ENCODE measurements at places on chromosomes 6 and 20.

- peaks cover 1% of the 10 kb centered on the region for H3K36me3 ChIP-seq
- peak; percentile 74 for DNase-seq
- peak overlapping the region; percentile 91 for H3K27ac ChIP-seq
- H3K27me3 ChIP-seq, result no peaks in the 10 kb centered on the region
- H3K4me3 ChIP-seq, result peak overlapping the region; percentile 78
Observed at GRCh38 chr6:3750317-3751076, 1.0 kb downstream of the PXDC1 start.

DNA sequence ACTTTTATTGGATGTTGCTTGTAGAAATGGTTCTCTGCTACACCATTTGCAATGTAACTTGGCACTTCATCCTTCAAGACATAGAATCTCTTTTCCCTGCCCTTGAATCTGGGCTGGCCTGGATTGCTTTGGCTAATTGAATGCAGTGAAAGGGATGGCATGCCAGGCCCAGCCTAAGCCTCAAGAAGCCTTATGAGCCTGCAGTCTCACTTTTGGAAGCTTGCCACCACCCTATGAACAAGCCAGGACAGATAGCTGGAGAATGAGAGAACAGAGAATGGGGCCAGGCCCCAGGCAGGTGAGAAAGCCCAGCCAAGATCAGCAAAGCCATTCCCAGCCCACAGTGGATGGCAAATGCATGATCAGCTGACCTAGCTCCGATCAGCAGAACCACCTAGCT, 350.7 kb upstream of the RNF24 start:
- DNase-seq, result no peak
- H3K27ac ChIP-seq, result no peak overlapping the region
- no peak overlapping the region for H3K4me3 ChIP-seq
- H3K4me1 ChIP-seq, result no peaks in the 10 kb centered on the region

- no peaks in the 10 kb centered on the region for H3K36me3 ChIP-seq
- peaks cover 2% of the 10 kb centered on the region for H3K4me1 ChIP-seq
- no peak overlapping the region for H3K4me3 ChIP-seq
- peaks cover 4% of the 10 kb centered on the region for H3K27me3 ChIP-seq
Observed at GRCh38 chr6:90403489-90404381, 107.1 kb upstream of the BACH2 start.

DNA sequence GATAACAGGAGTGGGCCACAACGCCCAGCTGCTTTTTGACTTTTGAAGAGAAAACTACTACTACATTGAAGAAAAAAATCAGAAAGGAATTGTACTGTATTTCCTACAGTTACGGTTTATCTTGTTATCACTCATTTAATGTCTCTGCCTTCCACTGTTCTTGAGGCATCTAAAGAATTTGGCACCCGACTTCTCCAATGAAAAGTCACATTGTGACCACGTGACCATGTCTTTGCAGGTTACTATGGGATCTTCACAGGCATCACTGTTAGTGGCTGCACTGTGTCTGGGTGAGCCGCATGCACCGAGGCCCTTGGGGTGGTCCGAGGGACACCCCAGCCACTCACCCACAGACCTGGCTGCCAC, 26.8 kb downstream of the RRBP1 start:
- peaks cover 21% of the 10 kb centered on the region for H3K4me1 ChIP-seq
- peak; percentile 63 for DNase-seq
- no peaks in the 10 kb centered on the region for H3K27me3 ChIP-seq
- H3K27ac ChIP-seq, result peak overlapping the region; percentile 26
- peaks cover 28% of the 10 kb centered on the region for H3K36me3 ChIP-seq
- H3K4me3 ChIP-seq, result no peak overlapping the region

- no peaks in the 10 kb centered on the region for H3K4me1 ChIP-seq
- H3K36me3 ChIP-seq, result no peaks in the 10 kb centered on the region
- no peak overlapping the region for H3K27ac ChIP-seq
- H3K27me3 ChIP-seq, result peaks cover 31% of the 10 kb centered on the region
- no peak for DNase-seq
Observed at GRCh38 chr6:104958178-104959025, 1.5 kb downstream of the LIN28B start.

DNA sequence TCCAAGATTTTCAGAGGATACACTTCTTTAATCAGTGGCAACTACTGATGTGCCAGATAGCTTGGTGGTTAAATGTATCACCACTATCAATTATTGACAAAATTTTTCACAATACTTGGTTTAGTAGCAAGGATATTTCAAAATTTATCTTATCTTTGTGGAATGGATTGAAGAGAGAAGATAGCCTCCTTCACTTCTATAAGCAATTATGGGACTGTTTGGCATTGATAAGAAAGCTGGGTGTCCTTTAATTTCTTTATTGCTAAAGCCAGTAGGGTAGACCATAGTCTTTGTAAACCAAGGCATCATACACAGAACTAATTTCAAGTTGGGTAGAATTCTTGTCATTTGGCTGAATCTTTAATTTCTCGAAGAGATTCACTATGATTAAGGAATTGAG, 4.9 kb upstream of the RNF182 start:
- H3K27ac ChIP-seq, result no peak overlapping the region
- no peak for DNase-seq
- H3K36me3 ChIP-seq, result no peaks in the 10 kb centered on the region
- peaks cover 4% of the 10 kb centered on the region for H3K4me1 ChIP-seq
- H3K27me3 ChIP-seq, result no peaks in the 10 kb centered on the region
- H3K4me3 ChIP-seq, result no peak overlapping the region

DNA sequence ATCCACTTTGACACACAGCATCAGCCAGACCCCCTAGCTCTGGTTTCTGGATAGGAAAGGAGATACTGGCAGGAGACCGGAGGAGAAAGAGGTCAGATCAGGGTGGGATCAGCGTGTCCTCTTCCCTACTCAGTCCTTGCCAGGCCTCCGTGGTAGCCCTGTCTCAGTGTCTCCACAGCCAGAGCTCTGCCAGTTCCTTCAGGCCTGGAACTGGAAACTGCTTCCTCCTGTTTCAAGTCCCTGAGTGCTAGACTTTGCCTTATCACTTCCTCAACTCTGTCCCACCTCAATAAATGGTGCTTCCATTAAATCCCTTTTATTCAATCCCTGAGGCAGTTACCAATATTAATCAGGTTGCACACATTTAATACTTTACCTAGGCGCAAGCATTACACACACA, 96.8 kb upstream of the LY86 start:
- no peaks in the 10 kb centered on the region for H3K4me1 ChIP-seq
- no peak overlapping the region for H3K27ac ChIP-seq
- H3K4me3 ChIP-seq, result no peak overlapping the region

DNA sequence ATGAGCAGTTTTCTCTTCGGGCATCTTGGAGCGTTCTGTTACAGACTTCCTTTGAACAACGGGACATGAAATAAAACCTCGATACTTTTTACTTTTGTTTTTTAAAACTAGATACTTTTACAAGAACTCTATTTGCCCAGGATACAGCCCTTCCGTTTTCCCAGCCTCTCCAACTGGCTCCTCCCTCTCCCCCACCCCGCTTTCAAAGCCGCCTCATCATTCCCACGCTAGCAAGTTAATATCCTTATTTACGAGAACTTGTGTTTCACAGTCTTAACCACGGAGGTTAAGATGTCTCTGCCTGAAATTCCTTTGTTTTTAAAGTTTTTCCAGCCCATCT, 241 bp upstream of the CFAP206 start:
- H3K36me3 ChIP-seq, result no peaks in the 10 kb centered on the region
- peak overlapping the region; percentile 30 for H3K27ac ChIP-seq
- H3K4me1 ChIP-seq, result no peaks in the 10 kb centered on the region
- H3K27me3 ChIP-seq, result no peaks in the 10 kb centered on the region
- H3K4me3 ChIP-seq, result peak overlapping the region; percentile 65

GRCh38 chr20:5480824-5481600, 164.3 kb upstream of the PROKR2 start:
- no peaks in the 10 kb centered on the region for H3K36me3 ChIP-seq
- no peak overlapping the region for H3K27ac ChIP-seq
- no peaks in the 10 kb centered on the region for H3K4me1 ChIP-seq
- no peak overlapping the region for H3K4me3 ChIP-seq
- no peak for DNase-seq
- H3K27me3 ChIP-seq, result no peaks in the 10 kb centered on the region

GRCh38 chr20:63484236-63484635, 11.8 kb upstream of the KCNQ2 start:
- no peak overlapping the region for H3K4me3 ChIP-seq
- H3K27me3 ChIP-seq, result peaks cover 7% of the 10 kb centered on the region
- no peak for DNase-seq
- no peaks in the 10 kb centered on the region for H3K36me3 ChIP-seq

DNA sequence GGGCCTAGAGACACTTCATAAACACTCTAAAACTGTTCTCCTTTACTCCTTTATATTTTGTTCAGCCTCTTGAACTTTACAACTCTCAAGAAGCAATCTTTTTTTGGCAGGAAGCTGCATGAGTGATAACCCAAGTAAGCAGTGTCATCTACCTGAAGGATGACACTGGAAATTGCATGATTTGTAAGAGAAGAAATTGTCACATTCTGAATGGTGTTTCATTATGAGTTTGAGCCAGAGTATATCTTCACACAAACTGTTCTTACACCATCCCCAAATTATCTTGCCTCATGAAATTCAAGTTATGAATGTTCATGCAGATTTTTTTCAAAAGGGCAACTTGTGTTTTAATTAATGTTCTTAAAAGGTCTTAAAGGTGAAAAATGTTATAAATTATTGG, 799.3 kb downstream of the TBC1D32 start:
- no peak for DNase-seq
- H3K4me3 ChIP-seq, result no peak overlapping the region
- no peaks in the 10 kb centered on the region for H3K27me3 ChIP-seq
- no peaks in the 10 kb centered on the region for H3K36me3 ChIP-seq

- no peaks in the 10 kb centered on the region for H3K27me3 ChIP-seq
- H3K4me3 ChIP-seq, result no peak overlapping the region
- H3K36me3 ChIP-seq, result no peaks in the 10 kb centered on the region
- no peak overlapping the region for H3K27ac ChIP-seq
Observed at GRCh38 chr6:144219056-144219685, 66.0 kb upstream of the UTRN start.

GRCh38 chr20:56440346-56441007, 27.9 kb upstream of the RTF2 start:
- DNase-seq, result no peak
- H3K36me3 ChIP-seq, result peaks cover 10% of the 10 kb centered on the region
- peak overlapping the region; percentile 96 for H3K27ac ChIP-seq
- peaks cover 43% of the 10 kb centered on the region for H3K4me1 ChIP-seq

DNA sequence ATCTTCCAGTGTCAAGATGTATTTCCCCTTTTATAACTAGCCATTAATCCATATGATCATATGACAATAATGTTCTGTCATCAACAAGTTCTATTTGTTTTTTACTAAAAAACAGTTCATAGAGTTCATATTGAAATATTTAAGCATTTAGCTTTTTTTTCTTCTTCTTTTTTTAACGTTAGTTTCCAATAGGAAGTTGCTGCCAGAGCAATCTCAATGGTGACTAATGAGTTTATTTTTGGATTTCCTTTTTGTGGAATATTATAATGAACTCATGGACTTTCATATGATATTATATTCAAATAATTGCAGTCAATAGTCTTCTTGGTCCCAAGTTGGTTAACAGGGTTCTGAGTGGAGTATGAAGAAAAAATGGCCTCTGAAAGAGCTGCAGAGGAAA, 343.3 kb downstream of the BCKDHB start:
- no peaks in the 10 kb centered on the region for H3K36me3 ChIP-seq
- peaks cover 6% of the 10 kb centered on the region for H3K4me1 ChIP-seq
- H3K4me3 ChIP-seq, result no peak overlapping the region
- H3K27ac ChIP-seq, result no peak overlapping the region
- DNase-seq, result no peak

GRCh38 chr6:17565399-17565798, 34.7 kb upstream of the FAM8A1 start:
- no peak for DNase-seq
- no peaks in the 10 kb centered on the region for H3K36me3 ChIP-seq
- H3K4me3 ChIP-seq, result no peak overlapping the region
- no peaks in the 10 kb centered on the region for H3K27me3 ChIP-seq
- no peaks in the 10 kb centered on the region for H3K4me1 ChIP-seq
- no peak overlapping the region for H3K27ac ChIP-seq

DNA sequence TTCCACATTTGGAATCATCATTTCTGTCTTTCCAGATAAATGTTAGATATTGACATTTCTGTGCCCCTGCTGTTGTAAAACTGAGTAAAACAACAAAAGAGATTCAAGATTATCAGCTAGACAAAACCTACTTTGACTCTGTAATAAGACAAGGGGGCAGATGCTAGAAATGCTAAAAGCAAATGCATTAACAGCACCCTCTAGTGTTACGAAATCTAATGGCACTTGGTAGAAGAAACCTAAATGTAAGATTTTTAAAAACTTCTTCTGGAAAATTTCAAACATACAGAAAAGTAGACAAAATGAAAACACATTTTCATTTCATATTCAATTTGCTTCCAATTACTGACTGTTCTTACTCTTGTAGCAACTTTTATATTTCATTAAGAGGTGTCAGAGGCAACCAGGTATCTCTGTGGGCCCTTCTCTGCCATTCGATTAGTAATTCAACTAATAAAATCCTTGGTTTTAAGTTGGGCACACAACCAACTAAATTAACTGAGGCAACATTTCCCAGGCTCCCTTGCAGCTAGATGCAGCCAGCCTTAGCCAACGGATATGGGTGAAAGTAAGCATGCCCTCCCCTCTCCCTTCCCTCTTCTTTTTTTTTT, 45.0 kb downstream of the SLC23A2 start:
- H3K4me3 ChIP-seq, result no peak overlapping the region
- no peaks in the 10 kb centered on the region for H3K36me3 ChIP-seq
- H3K27ac ChIP-seq, result no peak overlapping the region
- peaks cover 5% of the 10 kb centered on the region for H3K4me1 ChIP-seq

- H3K36me3 ChIP-seq, result no peaks in the 10 kb centered on the region
- H3K27me3 ChIP-seq, result no peaks in the 10 kb centered on the region
- no peak overlapping the region for H3K4me3 ChIP-seq
- no peak for DNase-seq
- peaks cover 4% of the 10 kb centered on the region for H3K4me1 ChIP-seq
- H3K27ac ChIP-seq, result no peak overlapping the region
Observed at GRCh38 chr6:32949113-32949512, 3.8 kb downstream of the HLA-DMA start.

DNA sequence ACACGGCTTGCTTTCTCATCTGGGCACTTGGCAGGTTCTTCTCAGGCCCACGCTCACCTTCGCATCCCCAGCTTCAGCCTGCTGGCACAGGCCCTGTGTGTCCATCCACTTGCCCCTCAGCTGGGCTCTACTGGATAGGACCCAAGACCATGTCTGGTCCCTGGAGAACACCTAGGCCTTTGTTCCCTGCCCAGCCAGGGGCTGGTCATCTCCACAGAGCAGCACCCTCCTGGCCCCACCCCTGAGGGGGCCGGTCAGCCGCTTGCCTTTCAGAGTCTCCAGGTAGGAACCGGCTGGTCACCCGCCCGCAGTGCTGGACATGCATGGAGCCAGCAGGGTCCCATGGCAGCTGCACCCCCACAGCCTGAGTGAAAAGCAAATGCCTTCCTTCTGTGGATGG, 191.2 kb downstream of the SYNDIG1 start:
- no peak overlapping the region for H3K27ac ChIP-seq
- no peak for DNase-seq
- H3K4me3 ChIP-seq, result no peak overlapping the region
- peaks cover 9% of the 10 kb centered on the region for H3K4me1 ChIP-seq

DNA sequence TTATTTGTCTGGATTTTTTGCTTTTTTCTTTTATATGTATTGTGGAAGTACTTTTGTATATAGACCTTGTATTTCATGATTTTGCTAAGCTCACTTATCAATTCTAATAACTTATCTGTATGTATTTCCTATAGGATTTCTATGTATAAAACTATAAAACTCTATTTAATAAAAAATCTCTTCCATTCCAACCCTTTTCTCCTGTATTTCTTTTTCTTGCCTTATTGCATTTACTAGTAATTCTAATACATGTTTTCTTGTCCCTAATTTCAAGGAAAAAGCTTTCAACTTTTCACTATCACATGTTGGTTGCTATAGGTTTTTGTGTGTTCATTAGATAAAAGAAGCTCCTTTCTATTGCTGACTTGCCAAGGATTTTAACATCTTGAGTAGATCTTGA, 125.3 kb downstream of the MBOAT1 start:
- H3K36me3 ChIP-seq, result no peaks in the 10 kb centered on the region
- no peaks in the 10 kb centered on the region for H3K27me3 ChIP-seq
- no peak overlapping the region for H3K4me3 ChIP-seq
- DNase-seq, result no peak
- H3K4me1 ChIP-seq, result no peaks in the 10 kb centered on the region
